Posterior cingulate gyrus (tissue), 11 donors: ENCODE measurements at places on chromosomes 5 and 9.

GRCh38 chr9:108759399-108759798, 96.4 kb downstream of the ACTL7B start:
- DNase-seq, result no peak

DNA sequence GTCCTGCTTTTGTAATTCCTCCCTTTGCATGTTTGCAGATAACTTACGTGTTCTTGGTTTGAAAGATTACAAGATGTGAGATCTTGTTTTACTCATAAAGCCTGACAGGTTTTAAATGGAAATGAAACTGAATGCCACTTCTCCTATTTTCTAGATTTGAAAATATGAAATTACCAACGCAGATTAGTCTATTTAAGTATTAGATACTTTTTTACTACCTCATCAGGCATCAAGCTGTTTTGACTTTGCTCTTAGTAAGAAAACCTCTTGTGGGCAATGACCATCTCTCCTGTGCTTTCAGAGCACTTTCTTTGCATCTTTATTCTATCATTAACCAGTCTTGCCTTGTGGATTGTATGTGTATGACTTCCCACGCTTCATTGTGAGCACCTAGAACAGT, 3.5 kb downstream of the DMXL1 start:
- DNase-seq, result no peak

- DNase-seq, result no peak
Measured at GRCh38 chr9:27059907-27060306, 49.1 kb upstream of the TEK start.

DNA sequence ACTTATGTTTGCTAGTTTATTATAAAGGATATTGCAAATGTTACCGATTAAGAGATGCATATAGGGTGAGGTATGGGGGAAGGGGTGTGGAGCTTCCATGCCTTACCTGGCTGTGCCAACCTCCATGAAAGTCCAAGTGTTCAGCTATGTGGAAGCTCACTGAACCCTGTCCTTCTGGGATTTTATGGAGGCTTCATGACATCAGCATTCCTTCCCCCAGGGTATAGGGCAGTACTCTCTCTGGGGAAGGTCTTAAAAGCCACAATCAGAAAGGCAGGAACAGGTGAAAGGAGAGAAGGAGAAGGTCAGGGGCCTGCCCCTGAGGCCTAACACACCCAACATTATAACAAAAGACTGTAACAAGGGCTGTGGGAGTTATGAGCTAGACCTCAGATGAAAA, 592.6 kb downstream of the PDE4D start:
- no peak for DNase-seq

- DNase-seq, result no peak
Measured at GRCh38 chr5:42491699-42492098, 68.5 kb downstream of the GHR start.

DNA sequence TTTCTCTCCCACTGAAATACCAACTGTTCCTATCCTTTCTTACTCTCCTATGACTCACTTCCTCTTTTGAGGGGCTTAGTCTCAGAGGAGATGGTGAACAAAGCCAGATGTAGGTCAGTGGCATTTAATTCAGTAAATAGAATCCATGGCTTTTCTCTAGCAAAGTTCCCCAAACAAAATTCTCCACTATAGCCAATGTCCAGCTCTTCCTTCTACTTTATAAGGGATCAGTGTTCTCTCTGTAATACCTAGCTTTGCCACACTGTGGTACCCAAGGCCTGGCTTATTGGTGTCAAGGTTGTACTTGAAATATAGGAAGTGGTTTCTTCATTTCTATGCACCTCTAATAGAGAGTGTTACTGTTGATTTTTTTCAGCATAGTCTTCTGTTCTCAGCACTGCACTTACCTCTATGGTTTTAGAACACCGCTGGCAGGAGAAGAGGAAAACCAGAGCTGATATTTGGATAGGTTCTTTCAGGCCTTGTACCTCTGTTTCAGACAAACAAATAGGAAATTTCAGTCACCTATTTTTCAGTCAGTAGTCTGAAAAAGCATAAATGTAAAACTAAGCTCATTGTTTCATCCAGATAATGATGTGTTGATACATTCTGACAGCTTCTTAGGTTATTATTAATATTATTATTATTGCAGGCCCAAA, 40.6 kb upstream of the ITGA2 start:
- DNase-seq, result no peak
